ENCODE measurements at places on chromosomes 7 and 10. TPM values are rescaled to one million over a fixed set of nuclear protein-coding genes. Genes with fewer than 3 reads are reported as not detected.
A peak's percentile ranks its signal among the peaks of the same experiment; 100 is the strongest.

GRCh38 chr10:52853704-52854103 is 81.1 kb upstream of the MBL2 start:
- no peak for DNase-seq

DNA sequence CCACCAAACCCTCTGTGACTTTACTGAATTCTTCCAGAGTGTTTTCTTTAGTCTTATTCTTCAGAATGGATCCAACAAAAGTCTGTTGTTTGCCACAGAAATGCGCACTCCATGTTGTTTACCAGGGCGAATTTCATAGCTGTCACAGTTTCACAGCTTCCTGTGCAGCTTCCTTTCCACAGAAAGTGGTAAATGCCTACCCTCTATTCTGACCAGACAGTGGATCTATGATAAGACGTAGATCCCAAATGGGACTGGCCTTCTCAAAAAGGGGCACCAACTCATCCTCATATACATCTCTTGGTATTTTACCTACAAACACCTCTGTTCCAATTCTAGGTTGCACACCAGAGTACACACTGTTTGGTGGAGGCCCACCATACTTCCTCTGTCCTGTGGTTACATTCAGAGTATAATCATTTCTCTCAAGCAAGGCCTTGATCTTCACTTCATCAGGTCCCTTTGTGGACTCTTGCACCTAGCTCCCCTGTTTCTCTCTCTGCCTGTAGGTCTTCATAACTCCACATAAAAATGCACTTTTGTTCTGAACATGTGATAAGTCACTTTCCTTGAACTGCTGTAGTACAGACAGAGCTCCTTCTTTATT is 91.7 kb downstream of the MLLT10 start:
- DNase-seq, result no peak

DNA sequence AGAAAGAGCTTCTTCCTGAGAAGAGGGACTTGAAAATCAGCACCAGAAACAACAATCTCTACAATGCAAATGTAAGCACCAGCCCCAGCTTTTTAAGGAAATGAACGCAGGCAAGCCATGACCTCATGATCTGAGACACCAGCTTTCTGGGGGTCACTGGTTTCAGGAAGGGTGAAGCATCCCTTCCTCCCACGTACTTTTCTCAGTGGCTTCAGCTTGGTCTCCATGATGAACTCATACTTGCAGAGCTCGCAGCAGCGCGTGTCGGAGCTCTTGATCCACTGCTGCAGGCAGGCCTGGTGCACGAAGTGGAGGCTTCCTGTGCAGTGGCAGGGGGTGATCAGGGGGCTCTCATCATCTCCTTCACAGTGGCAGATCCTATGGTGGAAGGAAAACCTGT is 87.0 kb downstream of the ALOX5 start:
- DNase-seq, result no peak

Gene ZNF92
- 16.0 TPM for total RNA-seq

- no peak for DNase-seq
Observed at GRCh38 chr10:119268871-119269506, 61.6 kb downstream of the GRK5 start.

GRCh38 chr7:132364226-132364625 is 212.0 kb downstream of the PLXNA4 start:
- DNase-seq, result no peak

DNA sequence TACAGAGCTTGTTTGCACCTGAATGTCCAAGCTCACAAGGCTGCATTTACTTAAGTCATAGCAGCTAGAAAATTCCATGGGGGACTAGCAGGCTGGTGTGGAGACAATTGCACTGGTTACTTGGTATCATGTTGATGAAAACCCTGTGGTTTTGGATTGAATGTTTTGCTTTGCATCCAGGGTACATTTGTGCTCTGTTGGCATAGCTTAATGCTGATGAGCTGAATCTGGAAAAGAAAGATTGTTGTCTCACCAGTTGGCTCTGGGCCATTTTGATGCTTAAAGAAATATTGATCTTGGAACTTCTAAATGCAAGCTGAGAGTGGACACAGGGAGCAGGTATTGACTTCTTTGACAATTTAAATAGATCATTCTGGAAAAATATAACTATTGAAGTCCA is 122.5 kb upstream of the MBL2 start:
- no peak for DNase-seq

Gene ASAH2
- 1.9 TPM for total RNA-seq

- no peak for DNase-seq
Observed at GRCh38 chr10:97136756-97137155, 49.0 kb downstream of the SLIT1 start.

Gene HABP2
- total RNA-seq, result not detected

- DNase-seq, result no peak
Observed at GRCh38 chr10:111739125-111739873, 444.3 kb downstream of the GPAM start.

DNA sequence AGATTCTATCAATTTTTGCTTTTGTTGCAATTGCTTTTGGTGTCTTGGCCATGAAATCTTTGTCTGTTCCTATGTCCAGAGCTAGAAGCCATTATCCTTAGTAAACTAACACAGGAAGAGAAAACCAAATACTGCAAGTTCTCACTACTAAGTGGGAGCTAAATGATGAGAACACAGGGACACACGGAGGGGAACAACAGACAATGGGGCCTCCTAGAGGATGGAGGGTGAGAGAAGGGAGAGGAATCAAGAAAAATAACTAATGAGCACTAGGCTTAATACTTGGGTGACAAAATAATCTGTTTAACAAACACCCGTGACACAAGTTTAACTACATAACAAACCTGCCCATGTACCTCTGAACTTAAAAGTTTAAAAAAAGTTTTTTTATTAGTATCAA is 78.2 kb downstream of the ANKRD26 start:
- DNase-seq, result no peak

DNA sequence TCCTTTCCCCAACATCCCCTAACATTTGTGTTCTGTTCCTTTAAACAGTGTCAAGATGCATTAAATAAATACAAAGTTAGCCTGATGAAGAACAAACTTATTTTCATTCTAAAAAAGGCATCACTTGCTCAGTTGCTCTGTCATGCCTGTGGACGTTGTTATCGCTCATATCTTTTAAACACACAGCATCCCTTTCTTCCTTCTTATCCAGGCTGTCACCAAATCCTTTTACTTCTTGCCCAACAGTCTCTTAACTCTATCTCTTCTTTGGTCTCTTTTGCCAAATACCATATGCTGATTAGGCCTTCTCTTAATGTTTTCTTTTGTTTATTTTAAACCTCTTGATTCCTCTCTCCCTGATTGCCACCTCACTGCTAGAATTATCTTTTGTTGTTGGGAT is 43.9 kb downstream of the DKK1 start:
- no peak for DNase-seq

Gene ANKIB1
- total RNA-seq, result 56.9 TPM

Gene AASS
- 2.4 TPM for total RNA-seq

DNA sequence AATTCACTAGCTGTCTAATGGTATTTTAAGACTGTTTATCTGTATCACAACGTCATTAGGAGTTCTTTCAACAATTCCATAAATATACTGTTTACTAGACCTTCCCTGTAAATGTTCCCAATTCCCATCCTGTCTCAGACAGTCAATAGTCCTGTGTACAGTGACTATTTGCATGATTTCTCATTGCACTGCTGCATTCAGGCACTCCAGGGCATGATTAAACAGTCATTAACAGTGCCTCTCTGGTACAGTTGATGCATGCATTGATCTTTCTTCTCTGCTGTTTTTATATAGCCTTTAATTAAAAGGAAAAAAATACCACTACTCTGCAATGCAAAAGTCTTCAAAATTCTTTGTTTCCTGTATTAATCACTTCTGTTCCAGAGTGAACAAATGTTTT is 51.5 kb upstream of the MTURN start:
- DNase-seq, result no peak

GRCh38 chr7:13879994-13880686 is 109.3 kb downstream of the ETV1 start:
- DNase-seq, result peak; percentile 87

- peak; percentile 53 for DNase-seq
Observed at GRCh38 chr7:82562716-82563404, 119.3 kb upstream of the CACNA2D1 start.

DNA sequence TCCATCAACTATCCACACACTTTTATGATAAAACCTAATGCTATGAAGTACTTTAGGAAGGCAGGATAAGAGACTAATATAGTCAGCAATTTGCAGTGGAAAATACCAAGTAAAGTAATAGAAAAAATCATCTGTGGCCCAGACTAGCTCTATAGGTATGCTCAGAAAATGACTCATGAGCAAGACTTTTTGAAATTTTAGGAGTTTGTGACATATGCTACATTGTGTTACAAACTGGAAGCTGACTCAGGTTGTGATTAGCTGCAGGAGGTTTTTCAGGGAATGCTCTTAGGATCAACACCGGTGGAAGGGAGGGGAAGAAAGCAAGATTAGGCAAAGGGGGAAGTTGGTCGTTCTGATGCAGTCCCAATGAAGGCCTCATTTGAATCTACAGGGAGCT is 56.1 kb downstream of the FEZF1 start:
- DNase-seq, result no peak

Gene UCN3
- not detected for total RNA-seq

DNA sequence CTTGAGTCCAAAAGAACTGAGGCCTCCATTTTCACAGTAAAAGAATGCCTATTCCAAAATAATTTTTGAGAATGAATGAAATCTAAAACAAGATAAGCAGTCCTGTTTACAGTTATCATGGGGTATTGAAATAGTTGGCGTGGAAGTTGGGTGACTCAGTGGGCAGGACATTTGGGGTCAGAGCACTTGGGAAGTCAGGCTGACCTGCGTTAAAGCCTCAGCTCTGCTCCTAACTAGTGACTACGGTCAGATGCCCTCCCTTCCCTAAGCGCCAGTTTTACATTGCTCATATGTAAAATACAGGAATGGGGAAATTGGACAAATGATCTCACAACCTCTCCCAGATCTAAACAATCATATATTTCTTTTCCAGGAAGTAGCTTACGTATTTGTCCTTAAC is 2.3 kb upstream of the PAPSS2 start:
- peak; percentile 86 for DNase-seq

DNA sequence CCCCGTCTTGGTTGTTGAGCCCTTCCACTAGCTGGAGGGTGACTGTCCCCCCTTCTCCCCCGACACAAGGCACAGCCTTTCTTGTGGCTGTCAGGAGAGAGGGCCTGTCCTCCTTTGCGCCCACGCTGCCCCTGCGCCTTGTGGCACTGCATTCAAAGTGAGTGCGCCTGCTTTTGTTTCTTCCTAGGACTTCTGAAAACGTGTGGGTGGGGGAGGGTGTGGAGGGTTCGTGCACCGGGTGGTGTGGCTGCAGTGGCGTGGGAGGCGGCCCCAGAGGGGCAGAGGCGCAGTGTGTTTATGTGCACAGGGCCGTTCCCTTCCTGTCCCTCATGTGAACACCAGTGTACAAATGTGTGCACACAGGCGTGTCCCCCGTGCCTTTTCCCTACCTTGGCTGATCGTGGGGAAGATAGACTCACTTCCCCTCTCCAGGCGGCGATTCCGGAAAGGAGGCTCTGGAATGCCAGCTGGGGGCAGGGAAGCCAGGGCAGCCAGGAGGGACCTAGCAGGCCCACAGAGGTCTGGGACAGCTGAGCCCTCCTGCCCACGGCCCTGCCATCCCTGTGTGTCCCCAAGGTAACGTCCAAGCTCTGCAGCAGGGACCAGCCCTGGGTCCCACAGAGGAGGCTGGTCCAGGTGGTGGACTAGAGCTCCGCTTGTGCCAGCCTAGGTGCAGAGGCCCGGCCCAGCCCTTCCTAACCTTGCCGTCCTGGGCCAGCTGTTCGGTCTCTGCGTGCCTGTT is 88.8 kb downstream of the LHPP start:
- DNase-seq, result no peak

GRCh38 chr10:51861731-51862130 is 162.3 kb upstream of the CSTF2T start:
- DNase-seq, result no peak

DNA sequence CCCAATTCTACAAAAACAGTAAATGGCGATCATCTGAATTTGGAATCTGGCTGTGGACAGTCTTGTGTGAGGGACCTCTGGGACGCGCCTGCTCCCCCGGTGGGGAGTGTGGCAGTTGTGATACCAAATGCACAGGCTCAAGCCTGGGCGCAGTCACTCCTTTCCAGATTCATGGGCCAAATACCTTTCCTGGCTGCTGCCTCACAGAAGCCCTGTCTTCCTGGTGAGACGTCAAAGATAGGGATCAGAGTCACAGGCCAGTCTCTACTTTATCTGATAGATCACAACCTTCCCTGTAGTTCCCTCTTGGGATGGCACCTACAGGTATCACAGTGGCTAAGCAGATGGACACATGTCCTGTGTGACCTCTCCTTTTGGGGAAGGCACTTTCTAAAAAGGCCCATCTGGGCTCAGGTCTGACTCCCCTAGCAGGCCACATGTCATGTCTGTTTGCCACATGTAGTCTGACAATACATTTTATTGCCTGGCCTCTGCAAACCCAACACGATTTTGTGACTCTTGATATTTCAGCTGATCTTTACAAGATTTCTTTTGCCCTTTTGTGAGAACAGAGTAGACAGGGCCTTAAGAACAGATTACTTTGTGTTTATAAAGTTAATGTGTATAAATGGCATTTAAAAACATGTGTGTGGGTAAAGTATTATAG is 150.1 kb downstream of the SNX10 start:
- no peak for DNase-seq

DNA sequence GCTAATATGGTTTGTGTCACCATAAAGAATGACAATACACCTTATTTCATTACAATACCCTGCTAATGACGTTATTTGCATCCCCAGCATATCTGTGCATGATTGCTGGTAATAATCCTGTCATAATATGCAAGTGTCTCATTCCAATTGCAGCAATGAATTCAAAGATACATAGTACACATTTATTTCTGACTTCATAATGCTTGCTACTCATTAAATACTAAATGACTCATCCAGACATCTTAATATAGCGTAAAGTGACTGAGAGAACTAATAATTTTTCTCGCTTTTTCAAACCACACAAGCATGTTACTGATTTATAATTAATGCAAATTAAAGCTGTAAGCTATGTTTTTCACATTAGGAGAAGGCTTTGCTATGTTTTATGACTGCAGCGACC is 234.7 kb upstream of the MDFIC start:
- DNase-seq, result no peak

GRCh38 chr7:155227788-155228458 is 69.8 kb upstream of the INSIG1 start:
- no peak for DNase-seq

Gene PVRIG
- total RNA-seq, result not detected

- DNase-seq, result peak; percentile 74
Observed at GRCh38 chr7:116652793-116653192, 19.2 kb upstream of the MET start.

Data from M059J (cell line).